Left cardiac atrium (tissue), 4 donors: ENCODE measurements at places on chromosomes 3 and 15. TPM values are rescaled to one million over a fixed set of nuclear protein-coding genes. Genes with fewer than 3 reads are reported as not detected.

Gene FEZF2
- total RNA-seq = not detected

Gene FRMD4B
- total RNA-seq = 38.1 TPM

Gene CORO2B
- total RNA-seq = 8.5 TPM

Gene CYP8B1
- total RNA-seq = not detected

Gene DPPA2
- not detected for total RNA-seq

DNA sequence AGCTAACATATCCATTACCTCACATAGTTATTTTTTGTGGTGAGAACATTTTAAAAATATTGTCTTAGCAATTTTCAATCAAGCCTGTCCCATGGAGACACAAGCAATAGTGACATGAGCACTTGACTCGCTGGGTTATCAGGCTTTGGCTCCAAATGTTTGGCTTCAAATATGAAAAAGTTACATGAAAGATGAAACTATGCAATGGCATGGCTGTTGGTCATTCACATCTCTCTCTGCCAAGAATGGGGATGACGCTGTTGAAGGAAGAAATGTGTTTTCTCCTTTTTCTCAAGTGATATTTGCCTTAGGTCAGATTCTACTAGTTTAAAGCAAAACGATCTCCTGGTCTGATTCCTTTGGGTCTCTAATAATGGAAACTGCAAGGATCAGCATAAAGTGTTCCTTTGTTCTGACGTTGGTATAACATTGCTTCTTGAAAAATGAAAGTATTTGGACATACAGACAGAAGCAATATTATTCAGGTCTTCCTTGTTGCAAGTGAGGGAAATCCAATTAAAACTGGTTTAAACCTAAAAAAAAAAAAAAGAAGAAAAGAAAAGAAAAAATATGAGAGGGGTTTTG is 71.2 kb downstream of the SSUH2 start:
- no peak for DNase-seq

DNA sequence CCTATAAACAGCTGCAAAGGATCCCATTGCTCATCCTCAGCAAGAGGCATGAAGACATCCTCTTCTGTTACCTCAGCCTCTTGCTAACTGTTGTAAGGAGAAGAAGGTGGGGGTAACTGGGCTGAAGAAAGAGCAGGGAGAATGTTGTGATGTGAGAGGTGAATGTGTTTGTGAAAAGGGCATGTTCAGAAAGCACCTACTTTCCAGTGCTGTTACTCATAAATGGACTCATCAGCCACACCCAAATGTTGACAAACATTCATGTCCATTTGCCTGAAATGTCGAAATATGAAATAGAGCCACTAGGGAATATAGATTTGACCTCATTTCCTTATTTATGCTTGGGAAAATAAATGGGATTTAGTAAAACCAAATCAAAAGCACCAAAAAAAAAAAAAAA is 12.6 kb downstream of the SLC24A1 start:
- DNase-seq = no peak

DNA sequence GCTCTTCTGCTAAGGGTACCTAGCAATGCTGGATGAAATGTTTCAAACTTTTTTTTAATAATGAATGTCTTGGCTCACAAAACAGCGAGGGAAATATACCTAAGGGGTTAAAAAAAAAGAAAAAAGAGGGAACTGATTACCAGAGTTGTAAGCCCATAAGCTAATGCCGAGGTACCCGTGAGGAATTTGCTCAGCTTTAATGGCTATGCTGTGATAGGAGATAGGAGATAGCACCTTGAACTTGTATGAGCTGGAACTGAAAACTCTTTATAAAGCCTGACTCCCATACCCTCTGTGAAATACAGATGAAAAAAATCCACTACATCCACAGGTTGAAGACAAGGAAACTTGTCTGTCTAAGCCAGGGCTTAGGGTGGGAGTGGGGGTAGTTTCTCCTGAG is 13.9 kb downstream of the GRAMD1C start:
- no peak for DNase-seq

DNA sequence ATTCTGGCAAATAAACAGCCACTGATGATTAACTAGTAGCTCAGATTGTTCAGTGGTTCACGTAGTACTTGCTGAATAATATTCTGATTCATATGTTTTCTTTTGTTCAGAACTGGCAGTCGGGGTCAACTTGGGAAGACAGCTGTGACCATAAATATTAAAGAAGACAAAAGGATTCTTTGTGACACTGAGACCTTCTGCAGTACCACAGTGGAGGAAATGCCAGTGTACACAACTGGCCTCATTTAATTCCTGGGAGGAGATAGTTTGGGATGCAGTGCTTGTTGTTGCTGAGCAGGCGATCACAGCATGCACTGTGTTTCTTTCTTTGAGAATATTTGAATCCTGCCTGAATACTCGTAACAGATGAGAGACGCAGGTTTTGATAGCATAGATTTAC is 26.7 kb upstream of the MCF2L2 start:
- DNase-seq = no peak
